ENCODE measurements at places on chromosomes 12 and 14.

- DNase-seq, result no peak
Measured at GRCh38 chr14:59728304-59728703, 142.3 kb downstream of the RTN1 start.

DNA sequence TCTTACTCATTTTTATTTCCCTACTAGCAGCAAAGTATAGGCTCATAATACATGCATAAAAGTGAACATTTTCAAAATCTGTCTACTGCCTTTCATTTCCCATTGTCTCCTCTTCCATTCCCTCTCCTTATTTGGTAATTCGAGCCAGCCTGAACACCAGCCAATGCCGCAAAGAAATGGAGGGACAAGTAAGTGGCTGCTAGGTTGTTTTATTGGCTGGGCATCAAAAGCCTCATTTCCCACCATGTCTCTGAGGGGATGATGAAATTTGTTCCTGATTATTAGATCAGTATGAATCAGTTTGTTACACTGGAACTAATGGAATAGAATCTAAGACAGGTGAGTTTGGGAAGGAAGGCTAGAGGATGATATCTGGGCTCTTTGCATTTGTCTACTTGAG, 143.5 kb downstream of the KCNA5 start:
- no peak for DNase-seq

DNA sequence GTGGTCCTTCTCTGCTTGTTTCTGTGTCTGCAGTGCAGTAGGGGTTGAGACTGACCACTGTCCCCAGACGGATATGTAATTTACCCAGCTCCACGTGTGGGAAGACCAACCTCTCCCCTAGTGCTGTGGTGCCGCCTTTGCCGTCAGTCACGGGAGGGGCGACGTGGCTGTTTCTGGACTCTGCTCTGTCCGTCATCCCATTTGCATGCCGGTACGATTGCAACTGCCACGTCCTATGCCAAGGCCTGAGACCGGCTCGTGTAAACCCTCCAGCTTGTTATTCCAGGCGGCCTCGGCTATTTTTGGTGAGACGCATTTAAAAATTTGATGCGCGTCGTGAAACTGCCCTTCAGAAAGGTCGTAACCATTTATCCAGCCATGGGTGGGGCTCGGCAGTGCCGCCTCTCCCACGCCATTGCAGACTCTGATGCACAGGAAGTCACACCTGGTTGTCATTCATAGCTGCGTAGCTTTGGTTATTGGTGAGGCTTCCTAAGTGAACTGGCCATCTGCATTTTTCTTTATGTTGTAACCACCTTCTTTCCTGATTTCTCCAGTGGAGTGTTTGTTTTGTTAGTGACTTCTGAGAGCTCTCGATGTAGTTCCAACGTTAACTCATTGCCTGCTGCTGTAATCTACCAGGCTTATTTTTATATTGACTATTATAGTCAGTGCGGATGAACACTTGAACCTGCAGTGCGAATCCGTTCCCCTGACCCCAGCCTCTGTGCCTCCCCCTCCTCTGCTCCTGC, 75.1 kb downstream of the ADGRD1 start:
- no peak for DNase-seq

GRCh38 chr14:99226687-99227086, 45.3 kb downstream of the BCL11B start:
- no peak for DNase-seq

- DNase-seq, result no peak
Measured at GRCh38 chr14:30551460-30551859, 7.5 kb upstream of the G2E3 start.

DNA sequence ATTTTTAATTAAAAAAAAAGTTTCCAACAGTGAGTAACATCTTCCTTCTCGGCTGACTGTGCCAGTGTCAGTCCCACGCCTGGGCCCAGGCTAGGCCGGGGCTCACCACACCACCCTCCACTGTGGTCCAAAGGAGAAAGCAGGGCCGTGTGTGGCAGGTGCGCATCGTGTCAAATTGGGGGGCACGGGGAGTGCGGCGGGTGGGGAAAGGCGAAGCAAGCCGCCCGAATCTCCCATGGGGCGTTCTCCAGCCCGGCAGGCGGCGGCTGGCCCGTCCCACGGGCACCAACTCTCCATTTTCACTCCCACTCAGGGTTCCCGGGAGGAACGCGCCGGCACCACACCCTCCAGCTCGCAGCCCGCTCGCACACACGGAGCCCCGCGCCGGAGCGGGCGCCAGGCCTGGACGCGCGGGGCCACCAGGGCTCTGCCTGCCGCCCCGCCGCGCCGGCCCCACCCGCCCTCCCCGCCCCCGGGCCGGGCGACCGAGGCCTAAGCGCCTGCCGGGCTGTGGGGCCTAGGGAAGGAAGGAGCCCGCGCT, 604 bp downstream of the EEA1 start:
- peak; percentile 65 for DNase-seq

GRCh38 chr12:62978768-62979167, 43.8 kb upstream of the PPM1H start:
- DNase-seq, result no peak

GRCh38 chr14:82411298-82411697, 877.6 kb upstream of the SEL1L start:
- no peak for DNase-seq

DNA sequence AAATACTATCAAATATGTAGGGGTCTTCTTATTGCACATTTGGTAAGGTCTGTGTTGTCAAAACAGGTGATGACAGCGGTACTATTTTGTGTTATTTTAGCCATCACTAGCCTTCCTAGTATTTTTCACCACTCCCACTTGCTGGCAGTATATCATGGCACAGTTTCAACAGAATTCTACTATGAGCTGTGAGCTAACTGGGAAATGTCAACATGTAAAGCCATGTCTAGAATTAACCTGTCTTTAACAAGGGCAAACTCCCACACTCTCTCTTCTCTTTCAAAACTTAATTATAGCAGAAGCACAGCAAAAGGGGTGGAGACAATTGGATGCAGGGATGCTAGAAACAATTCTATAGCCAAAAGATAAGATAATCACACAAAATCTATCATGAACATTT, 253.4 kb downstream of the PAX9 start:
- DNase-seq, result no peak

DNA sequence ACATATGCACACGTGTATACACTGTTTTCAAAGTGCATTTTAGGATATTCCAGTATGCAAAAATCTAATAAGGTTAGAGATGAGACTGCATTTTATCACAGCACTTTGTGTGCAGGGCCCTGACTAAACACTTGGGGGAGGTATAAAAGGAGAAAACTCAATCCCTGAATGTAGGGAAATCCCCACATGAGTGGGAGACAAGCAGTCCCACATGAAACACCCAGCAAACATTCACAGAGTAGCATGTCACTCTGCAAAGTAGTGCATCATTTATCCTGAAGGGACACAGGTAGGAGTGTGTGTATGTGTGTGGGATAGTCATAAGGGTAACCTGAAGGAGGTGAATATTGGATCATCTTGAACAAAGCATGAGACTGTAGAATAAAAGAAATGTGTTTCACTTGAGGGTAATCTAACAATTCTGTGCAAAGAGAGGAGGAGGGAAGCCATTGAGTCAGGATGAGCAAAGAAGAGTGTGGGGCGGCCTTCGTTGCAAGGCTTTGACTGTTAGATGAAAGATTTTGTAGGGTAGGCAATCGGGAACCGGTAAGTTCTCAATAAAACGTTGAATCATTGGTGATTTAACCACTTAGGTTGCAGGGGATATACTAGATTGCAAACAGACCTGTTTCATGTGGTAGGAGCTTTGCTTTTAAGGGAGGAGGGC, 2.9 kb downstream of the PRPF40B start:
- no peak for DNase-seq

- DNase-seq, result no peak
Measured at GRCh38 chr14:59407246-59408010, 57.8 kb downstream of the GPR135 start.

DNA sequence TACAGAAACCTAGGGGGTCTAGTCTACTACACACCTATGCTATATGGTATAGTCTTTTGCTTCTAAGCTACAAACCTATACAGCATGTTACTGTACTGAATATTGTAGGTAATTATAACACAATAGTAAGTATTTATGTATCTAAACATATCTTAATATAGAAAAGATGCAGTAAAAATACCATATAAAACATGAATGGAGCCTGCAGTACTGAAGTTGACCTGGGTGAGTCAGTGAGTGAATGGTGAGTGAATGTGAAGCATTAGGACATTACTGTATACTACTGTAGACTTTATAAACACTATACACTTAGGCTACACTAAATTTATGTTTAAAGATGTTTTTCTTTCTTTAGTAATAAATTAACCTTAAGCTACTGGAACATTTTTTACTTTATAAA, 13.1 kb upstream of the ABCD2 start:
- no peak for DNase-seq

- DNase-seq, result no peak
Measured at GRCh38 chr14:89293314-89293916, 123.6 kb downstream of the FOXN3 start.

DNA sequence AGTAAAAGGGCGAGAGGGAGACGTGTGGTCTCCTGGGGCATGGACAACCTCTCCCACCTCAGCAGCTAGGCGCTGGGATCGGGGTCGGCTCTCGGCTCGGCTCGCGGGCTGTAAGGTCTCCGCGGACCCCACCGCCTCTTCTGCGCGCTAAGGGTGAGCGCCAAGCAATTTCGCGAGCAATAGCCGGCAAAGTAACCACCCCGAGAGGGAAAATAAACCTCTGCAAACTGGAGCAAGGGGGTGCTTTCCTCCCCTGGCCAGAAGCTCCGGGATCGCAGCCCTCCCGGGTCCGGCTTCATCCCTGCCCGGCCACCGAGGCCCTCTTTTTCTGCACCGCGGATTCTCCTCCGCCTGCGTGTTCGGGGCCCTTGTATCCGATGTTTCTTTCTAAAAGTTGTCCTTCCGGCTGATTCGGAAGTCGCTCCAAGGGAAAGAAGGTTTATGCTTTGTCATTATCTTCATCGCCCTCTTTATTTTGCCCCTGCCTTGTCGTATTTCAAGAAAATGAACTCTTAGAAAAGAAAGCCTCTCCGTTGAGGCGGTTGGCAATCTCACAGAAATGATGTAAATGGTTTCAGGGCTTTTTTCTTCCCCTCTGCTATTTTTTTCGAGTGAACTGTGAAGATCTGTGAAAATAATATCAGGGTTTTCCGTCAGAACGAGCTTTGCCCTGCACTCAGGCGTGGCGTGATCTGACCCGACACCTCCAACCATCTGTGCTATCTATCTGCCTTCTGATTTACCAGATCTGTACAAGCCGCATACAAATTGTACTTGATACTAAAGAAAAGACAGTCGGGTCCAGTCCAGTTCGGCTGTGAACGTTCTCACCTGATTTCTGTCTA, 1.7 kb upstream of the SIX6 start:
- no peak for DNase-seq

- peak; percentile 21 for DNase-seq
Measured at GRCh38 chr14:96160913-96161310, 43.7 kb upstream of the BDKRB2 start.

DNA sequence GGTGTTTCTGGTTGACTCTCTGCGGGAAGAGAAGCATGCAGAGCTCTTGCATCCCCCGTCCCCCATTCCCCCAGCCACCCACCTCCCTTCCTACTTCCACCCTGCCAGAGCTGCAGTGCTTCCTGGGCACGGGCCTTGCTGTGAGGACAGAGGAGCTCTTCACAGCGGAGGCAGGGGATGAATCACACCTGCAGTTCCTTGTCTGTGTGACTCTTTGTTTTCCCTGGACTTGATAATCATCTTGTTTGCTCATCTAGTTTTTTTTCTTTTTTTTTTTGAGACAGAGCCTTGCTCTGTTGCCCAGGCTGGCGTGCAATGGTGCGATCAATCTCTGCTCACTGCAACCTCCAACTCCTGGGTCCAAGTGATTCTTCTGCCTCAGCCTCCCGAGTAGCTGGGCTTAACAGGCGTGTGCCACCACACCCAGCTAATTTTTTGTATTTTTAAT, 27.8 kb downstream of the ANKRD9 start:
- DNase-seq, result no peak

GRCh38 chr14:105059925-105060565, 5.2 kb downstream of the GPR132 start:
- no peak for DNase-seq

GRCh38 chr12:13451776-13452175, 255.2 kb downstream of the EMP1 start:
- no peak for DNase-seq

GRCh38 chr12:131825146-131825892, 2.9 kb upstream of the MMP17 start:
- no peak for DNase-seq

- DNase-seq, result no peak
Measured at GRCh38 chr12:3629057-3629830, 123.7 kb downstream of the CRACR2A start.

DNA sequence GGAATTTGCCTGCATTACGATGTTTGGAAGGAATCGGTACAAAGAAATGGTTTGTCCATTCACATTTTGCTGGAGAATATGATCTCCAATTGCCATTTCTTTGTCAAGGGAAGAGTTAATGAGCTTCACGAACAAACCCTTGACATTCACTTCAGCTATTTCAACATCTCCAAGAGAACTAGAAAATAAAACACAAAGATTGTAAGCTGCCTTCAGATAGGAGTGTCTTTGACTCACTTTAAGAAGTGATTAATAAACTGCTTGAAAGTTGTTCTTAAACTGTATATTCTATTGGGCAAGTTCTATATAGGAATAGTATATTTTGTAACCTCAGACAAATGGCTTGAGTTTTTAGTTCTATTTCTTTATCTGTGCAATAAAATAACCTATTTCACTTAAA, 26.3 kb downstream of the LMNTD1 start:
- no peak for DNase-seq

DNA sequence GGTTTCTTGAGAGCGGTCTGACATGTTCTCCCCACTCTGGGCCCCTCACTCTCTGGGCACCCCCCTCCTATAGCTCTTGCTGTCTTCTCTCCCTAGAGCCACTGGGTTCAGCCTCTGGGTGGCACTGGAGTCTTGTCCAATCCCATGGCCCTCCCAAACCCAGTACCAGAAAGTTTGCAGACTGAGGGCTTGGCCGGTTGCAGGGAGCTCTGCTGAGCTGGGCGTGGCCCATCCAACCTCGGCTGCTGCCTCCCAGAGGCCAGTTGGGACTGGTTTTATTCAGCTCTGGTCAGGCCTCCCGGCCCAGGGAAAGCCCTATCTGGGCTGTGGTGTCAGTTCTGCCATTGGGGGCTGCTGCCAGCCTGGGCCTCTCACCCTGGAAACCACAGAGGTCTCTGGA, 37.9 kb downstream of the ISCA2 start:
- no peak for DNase-seq

DNA sequence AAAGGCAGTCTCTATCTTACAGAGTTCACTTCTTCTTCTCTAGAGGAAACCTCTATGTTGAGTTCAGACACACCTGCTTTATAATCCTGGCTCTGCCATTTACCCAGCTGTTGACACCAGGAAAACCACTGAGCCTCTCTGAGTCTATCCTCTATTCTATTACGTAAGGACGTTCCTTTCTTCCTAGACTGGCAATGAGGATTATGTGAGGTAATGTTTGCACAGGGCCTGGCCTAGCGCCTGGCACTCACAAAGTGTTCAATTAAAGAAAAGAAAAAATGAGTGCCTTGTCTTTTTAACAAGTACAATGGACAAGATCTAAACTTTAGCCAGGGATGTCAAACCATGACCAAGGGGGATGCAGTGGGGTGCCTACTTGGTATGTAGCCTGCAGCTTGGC, 641.9 kb upstream of the TBX3 start:
- no peak for DNase-seq
